ENCODE measurements at places on chromosomes 5 and 9.

GRCh38 chr9:87711857-87712800, 13.8 kb upstream of the CTSL start:
- no peak for DNase-seq

- DNase-seq = no peak
These were observed 565.7 kb upstream of the FTMT start for GRCh38 chr5:121285801-121286521.

GRCh38 chr5:124655921-124656511, 90.4 kb downstream of the ZNF608 start:
- DNase-seq = no peak

DNA sequence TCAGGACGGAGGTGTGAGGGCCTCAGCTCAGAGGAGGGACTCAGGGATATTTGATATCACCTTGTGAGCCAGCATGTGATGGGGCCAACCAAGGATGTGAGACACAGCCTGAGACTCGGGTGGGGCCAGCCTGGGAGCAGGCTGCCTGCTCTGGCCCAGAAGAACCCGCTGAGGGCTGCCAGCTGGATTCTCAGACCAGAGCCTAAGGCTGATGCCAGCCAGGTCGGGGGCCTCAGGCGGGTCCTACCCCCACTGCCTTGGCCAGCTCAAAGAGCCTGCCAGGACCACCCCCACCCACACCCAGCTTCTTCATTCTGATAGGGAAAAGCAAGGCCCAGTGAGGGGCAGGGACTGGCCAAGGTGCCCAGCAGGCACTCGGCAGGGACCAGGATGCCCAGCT, 20.3 kb upstream of the DUSP1 start:
- no peak for DNase-seq

DNA sequence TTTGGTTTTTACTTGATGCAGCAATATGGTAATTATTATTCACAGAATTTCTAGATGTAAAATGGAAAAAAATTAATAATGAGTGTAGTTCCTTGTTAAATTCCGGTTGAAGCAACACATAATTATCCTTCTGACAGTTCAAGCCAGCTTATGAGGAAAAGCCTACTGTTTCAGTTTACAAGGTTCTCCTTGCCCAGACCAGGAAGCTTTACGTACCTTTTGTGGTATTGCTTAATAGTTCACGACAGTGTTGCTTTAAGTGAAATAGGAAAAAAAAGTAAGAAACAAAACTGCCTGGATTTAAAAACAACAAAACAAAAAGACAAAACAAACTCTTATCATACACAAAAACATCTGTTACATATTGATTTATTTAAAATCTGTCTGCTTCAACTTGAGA, 547.3 kb upstream of the C9orf72 start:
- DNase-seq = no peak

DNA sequence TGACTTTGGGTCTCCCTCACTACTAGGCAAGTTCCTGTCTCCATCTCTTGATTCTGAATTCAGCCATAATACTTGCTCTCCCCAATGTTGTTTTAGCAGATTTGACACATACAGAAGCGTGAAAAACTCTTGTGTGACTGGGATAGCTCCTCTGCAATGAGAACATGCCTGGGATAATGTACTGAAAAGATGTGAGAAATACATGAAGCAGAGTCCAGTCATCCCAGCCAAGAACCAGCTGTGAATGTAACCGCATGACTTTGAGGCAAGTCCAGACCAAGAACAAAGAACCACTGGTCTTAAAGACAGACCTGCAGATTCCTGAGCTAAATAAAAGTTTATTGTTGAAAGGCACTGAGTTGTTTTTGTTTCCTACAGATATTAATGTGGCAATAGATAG, 135.0 kb downstream of the NMUR2 start:
- DNase-seq = no peak

DNA sequence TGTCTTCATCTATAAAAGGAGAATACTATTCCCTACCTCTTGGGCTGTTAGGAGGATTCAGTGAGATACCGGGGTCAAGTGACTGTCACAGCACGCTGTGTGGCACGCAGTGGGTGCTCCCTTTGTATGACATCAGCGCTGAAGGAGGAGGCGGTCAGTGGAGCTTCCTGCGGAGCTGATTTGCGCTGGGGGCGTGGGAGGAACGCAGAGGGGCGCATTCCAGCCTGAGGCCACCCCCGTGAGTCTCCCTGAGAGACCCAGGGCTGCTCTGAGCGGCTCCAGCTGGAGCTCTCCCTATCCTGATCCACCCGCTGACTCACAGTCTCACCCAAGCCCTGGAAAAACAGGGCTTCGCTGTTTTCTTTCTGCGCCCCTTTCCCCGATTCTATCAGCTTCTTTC, 24.3 kb upstream of the NEURL1B start:
- no peak for DNase-seq

DNA sequence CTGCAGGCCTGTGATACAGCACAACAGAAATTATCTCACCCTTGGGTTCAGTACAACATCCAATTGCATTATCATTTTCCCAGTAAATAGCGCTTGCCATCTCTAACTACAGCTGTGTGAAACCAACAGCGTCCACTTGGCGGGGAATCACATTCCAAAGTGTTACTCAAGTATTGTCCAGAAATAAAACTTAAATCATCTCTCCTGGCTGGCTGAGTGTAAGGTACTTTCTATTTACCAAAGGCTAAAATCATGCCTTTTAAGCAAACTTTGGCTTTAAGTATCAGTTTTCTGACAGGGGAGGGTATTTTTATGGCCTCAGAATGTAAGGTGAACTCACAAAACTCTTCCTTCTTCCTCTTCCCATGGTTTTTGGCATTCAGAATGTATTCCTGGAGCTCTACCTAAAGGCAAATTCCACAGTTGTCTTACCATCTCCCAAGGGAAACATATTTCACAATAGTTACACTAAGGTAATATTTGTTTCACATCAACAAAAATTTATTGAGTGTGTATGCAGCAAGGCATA, 205.6 kb upstream of the MPDZ start:
- DNase-seq = no peak

DNA sequence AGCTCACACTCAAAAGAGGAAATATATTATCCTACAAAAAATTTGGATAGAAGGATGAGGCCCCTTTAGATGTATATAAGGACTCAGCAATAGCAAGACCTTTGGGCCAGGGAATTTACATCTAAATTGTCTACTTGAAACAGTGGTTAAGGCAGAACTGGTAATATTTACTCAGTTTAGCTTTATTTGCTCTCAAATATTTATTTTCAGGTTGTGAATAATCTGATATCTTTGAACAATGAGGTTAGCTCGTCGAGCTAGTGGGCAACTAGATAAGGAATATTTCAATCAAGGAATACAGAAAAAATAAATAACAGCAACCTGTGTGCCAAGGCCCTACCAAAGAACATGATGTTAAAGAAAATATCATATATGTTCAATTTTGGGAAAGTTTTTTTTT, 966.3 kb downstream of the DTWD2 start:
- DNase-seq = no peak

DNA sequence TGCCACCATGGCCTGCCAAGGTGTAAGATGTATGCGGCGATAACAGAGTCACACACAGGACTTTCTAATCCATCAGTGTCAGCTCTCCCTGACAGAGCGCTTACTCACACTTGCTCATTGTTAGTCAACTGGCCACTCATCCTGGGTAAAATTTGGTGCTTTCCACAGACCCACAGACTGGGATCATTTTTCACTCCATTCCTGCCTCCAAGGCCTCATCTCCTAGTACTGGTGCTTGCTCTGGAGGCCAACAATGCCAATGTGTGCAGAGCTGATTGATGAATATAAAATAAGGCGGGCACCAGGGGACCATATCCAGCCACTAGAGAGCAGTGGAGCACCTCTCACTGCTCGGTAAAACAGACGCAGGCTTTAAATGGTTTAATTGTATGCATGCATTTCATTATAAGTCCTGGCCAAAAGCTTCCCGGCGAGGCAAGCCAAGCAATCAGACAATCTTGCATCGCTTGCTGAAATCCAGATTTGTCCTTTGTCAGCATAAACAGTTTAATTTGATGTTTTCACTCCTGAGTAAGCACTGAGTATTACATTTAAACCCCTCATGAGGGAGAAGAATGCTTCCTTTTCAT, 22.3 kb downstream of the PSMB7 start:
- no peak for DNase-seq

GRCh38 chr5:57434227-57434640, 48.4 kb downstream of the ACTBL2 start:
- DNase-seq = no peak

DNA sequence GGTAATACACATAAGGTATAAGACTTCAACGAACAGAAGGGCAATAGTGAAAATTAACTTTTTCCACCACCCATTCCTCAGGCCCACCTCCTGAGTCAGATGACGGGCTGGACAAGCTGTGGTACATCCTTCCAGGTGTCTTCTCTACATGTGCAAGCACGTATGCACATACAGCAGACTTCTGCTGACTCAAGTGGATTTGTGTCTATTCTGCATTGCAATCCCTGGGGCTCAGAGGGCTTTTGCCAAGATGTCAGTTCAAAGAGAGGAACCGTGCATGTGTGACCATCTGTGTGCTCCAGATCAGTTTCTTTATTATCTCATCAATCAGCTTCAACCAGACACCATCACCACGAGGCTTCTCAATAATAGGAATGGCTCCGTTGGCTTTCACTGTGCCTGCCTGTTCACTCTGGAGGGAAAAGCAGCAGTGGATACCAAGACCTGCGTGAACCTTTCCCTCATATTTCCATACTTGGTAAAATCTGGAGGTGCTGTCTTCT, 288.4 kb downstream of the MTRR start:
- no peak for DNase-seq

DNA sequence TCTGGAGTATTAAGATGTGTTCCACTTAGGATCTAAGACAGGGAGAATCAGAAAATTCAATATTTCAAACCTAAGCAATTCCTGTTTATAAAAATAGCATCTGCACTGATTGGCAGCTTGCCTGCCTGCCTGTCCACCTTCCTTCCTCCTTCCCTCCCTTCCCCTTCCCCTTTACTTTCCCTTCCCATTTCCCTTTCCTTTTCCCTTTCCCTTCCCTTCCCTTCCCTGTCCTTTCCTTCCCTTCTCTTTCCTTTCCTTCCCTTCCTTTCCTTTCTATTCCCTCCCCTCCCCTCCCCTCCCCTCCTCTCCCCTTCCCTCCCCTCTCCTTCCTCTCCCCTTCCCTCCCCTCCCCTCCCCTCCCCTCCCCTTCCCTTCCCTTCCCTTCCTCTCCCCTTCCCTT, 40.8 kb downstream of the PRDM6 start:
- DNase-seq = no peak

DNA sequence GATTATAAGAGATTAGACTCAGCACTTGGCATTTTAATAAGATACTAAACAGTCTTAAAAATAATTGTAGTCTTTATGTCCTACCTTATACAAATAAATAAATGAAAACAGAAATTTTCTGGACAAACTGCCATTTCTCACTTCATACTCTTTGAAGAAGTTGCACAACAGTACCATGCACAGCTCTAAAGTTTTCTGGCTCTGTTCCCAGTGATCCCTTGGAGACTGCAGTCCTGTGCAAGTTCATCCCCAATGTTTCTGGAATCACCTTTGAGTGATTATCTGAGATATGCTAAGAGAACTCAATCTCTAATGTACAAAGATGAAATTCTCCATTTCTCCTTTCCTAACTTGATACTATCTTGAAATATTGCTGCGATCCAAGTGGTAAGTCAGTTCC, 330.4 kb upstream of the EDIL3 start:
- no peak for DNase-seq

GRCh38 chr9:20559231-20559890, 62.9 kb downstream of the MLLT3 start:
- no peak for DNase-seq

DNA sequence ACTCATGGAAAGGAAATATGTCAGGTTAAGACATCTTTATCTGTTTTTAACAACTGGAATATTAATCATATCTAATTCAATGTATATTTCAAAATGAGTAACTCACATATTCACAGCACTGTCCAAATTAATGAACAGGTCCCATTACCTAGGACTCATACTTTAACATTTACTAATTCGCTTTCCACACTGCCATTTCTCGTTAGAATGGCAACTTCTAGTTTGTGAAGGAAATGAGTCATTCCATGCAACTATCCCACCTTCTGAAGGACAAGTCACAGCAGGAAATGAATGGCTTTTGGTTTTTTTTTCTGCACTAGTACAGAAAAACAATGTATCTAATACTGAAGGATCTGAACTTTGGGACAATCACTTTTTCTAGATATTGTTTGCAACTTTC, 24.6 kb upstream of the IFNK start:
- no peak for DNase-seq

DNA sequence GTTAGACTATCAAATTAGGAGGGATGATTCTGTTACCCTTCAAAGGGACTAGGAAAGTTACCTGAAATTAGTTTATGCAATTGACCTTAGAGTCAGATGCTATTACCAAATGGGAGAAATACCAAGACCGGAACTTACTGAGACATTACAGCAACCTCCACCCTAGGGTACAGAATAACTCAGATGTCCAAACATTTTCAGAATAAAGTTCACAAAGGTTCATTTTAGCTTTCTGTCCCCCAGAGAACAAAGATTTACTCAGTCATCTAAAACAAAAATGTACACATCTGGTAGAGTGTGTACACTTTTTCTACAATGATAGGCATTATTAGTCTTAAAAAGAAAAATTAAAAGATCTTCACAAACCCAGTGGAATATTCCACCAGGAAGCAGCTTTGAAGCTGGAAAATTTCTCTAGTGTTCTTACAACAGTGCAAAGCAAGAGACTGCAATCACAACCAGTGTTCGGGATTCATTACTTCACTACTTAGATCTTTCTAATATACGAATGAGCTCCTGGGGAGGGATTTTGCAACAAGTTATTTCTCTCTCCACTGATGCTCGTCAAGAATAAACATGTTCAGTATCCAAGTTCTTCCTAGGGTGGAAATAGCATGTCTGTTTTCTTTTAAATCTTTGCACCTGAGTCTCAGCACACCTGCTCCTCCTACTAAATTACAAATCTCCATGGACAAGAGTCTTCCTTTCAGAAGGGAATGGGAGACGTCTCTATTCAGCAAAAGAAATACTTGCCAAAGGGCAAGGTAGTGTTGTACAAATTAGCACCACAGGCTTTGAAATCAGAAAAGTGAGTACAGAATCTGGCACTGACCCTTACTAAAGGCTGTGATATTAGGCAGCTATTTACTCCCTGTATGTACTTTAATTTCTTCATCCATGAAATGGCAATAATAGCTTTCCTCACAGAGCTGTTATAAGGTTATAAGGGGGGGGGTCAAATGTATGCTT, 8.8 kb downstream of the ETF1 start:
- DNase-seq = no peak

DNA sequence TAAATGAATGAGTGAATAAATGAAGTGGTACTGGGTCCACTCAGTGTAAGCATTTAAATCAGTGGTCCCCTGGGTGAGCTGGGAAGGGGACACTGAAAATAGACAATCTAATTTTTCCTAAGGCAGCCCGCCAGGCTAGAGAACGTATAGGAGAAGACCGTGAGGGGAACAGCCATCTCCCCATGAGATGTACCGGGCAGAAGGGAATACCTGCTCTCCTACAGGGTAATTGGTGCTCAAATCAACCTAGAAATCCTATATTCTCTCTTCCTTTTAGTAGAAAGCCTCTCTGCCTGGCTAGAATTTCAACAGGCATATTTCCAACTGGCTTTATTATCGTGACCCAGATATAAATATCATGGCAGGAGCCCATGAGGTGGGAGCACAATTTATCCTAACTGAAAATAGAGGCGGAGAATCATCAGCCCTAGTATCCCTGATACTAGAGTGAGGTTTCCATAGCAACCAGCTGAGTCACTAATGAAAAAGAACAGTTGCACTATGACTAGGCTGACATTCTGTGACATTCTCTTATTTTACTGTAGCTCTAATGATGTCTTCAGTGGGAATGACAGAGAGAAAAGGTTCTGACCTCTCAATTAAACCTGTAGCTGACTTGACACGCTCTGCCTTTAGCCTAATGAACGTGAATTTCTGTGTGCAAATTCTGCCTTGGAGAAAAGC, 96.5 kb upstream of the CAST start:
- DNase-seq = no peak

All from activated CD8-positive, alpha-beta memory T cell treated with anti-CD3 and anti-CD28 coated beads for 48 hours (primary cell).